ENCODE measurements at places on chromosomes 1 and 21.

- DNase-seq = no peak
These were observed 266.9 kb downstream of the ASTN1 start for GRCh38 chr1:176897350-176898236.

- DNase-seq = no peak
These were observed 494.5 kb upstream of the PBX1 start for GRCh38 chr1:164064501-164064900.

- peak; percentile 67 for DNase-seq
These were observed 6.3 kb downstream of the HAPLN2 start for GRCh38 chr1:156625436-156626078.

- no peak for DNase-seq
These were observed 10.2 kb downstream of the AADACL4 start for GRCh38 chr1:12654004-12654567.
